ENCODE measurements at places on chromosomes 2 and 18. TPM values are rescaled to one million over a fixed set of nuclear protein-coding genes. Genes with fewer than 3 reads are reported as not detected.

DNA sequence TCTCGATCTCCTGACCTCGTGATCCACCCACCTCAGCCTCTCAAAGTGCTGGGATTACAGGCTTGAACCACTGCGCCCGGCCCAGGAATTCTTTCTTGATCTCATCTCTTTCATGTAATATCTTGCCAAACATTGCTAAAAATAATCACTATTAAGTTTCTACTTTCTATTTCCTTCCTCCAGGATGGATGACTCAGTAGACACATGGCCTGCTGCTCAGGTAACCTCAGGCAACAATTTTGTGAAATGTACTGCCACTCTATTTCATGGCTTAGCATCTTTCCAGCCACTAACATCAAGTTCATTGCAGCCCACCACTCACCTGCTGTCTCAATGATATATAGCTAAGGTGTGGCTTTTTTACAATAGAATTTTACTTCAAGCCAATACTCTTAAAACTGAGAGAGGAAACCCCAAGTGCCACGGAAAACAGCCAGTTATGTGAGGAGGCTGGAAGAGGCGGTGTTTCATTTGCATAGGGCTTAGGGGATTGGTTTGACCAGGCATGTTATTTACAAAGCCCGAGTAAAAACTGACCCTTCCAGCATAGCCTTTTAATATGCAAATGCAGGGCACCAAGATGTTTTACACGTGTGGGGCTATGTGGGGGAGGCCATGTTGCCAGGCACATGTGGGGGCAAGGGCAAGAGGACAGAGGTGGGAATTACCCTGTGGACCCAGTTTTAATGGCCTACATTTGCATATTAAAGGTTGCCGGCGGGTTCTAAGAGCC lies 11.3 kb upstream of the SUMO1 start:
- DNase-seq, result peak; percentile 32

DNA sequence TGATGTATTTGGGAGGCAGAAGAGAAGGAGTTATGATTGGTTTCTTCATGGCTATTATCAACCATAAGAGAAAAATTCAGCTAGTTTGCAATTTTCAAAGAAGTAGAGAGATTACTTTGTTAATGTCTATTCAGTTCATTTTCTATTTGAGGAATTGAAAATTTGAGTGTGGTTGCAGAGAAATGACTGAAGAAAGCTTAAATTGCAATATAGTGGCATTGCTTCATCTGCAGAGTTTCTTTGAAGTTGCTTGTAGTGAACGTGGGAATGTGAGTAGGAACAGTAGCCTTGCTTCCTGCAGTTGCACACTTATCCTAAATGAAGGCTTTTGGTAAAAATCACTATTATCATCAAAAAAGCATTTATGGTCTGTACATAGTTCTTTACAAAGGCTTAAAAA lies 14.7 kb upstream of the CYRIA start:
- DNase-seq, result no peak

DNA sequence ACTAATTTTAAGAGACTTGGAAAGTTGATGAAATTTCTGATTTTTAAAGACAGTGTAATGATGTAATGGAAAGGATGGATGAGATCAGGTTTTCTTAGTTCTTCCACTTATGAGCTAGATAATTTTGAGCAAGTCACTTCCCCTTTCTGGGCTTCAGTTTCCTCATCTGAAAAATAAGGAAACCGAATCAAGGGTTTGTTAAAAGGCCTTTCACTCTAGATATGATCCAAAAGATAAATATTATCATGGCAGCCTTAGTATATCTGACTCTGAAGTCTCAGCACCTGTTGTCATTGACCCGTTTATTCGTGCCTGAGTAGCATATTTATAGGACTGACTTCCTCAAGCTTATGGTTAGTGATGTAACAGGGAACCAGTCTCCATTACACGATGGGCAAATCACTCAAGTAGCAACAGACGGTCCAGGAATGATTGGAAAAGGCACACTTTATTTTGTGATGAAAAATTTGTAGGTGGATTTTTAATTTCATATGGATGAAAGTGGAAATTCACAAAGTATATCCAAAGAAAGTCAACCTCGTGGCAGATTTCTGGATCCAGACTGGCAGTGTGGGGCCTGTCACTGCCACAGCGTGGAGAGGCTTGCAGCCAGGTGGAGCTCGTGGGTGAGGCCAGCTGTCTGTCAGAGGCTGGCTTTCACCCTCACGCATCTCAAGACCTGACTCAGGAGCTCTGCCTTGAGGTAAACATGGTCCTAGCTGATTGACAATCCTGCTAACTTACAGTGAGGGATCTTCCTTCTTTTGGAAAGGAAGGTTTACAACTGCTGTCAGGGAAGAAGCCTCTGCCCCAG lies 137.9 kb upstream of the CXCR4 start:
- DNase-seq, result no peak

UNC80 gene
- not detected for total RNA-seq

SP9 gene
- total RNA-seq, result not detected

MRO gene
- total RNA-seq, result not detected

LIMS1 gene
- total RNA-seq, result 40.1 TPM
